ENCODE measurements at places on chromosomes 4 and X.

DNA sequence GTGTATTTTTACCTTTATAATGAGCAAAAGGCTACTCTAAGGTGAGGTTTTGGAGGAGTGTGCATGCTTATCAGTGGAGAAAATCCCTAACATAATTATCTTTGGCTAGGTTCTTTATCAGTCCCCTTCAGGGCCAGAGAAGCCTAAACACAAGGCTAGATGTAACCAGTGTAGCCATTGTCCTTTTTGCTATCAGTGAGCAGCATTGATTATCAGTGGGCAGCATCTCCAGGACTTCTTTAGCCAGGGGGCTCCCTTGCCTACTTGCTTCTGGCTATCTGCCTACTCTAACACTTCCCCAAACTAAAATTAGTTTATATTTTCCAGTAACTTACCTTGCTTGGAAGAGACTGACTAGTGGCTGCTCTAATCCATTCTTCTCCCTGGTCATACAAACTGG lies 595.6 kb downstream of the TRAM1L1 start:
- DNase-seq: no peak

- no peak for DNase-seq
These were observed 51.7 kb upstream of the AFF2 start for GRCh38 chrX:148448686-148449085.

DNA sequence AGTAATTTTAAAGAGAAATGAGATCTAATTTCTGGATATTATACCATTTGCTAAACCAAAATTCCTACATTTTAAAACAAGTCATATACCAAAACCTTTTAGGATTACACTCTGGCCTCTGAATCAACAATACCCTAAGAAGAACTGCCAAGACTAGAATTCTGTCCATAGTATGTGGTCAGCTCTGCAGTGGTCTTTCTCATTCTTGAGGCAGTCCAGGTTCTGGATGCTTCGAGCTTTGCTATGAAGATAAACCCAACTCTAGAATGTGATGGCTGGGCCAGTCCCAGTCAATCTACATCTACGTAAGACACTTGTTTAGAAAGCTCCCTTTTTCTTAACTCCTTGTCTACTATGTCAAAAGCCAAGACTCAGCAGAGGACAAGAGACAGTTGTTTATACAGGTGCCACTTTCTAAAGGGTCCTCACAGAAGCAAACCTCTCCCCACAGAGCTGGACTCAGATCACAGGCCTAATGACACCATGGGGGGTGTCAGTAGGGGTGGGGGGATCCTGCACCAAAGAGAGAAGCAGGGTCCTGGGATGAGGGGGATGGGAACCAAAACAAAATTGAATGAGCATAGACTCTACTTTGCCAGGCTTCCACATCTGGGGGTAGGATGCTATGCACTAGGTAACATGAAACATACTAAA lies 63.2 kb downstream of the SH3RF1 start:
- DNase-seq: no peak

DNA sequence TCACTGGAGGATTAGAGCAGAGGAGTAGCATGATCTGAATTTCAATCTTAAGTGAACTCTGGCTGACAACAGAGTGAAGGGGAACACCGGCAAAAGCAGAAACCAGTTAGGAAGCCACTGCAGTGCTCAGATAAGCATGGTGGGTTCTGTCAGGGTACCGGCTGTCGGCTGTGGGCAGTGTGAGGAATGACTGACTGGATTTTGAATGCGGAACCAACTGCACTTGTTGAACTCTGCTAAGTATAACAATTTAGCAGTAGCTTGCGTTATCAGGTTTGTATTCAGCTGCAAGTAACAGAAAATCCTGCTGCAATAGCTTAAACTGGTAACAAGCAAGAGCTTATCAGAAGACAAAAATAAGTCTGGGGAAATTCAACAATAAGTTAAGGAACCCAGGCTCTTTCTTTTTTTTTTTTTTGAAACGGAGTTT lies 5.2 kb downstream of the HTT start:
- DNase-seq: no peak

DNA sequence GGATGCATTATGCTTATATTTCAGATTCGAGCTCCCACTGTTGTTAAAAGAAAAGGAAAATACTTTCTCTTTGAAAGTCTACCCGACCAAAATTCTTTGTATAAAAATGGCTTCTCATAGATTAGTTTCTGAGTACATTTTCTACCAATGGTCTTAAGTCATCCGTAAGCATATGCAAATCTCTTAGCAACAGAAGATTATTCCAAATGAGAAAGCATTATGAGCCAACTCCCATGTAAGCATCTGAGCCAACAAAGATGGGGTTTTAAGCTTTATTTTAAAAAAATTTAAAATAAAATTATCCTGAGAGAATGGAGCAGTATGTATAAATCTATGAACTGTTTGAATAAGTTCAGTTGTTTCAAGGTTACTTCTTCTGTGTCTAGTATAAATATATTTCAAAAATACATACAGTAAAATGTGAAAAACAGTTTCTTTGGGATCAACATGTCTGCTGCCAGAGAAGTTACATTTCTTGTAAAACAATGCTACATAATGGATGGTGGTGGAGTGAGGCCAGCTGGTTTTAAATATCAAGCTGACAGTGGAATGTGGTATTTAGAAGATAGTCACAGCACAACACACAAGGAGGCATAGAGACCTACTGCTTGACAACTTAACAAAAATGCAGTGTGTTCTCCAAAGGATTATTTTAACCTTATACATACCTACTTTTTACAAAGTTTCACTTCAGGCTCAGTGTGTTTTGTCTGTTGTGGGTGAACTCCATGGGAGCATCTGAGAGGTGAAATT lies 199.5 kb upstream of the DIPK2B start:
- no peak for DNase-seq

DNA sequence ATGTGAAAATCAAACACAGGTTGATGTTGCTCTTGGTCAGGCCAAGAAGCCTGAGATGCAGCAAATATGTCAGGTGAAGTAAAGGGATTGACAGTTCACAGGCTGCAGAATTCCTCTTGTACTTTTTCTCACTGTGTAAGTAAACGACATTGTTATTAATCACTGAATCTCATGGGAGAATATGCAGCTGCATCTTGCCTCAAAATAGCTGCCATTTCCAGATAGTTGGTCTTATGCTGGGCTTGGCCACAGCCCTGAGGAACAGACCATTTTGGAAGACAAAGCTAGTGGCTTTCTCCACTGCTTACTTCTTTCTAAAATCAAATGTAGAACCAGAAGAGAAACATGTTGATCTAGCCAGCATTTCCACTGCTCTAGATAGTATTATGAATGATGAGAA lies 403.4 kb upstream of the NR3C2 start:
- DNase-seq: no peak

DNA sequence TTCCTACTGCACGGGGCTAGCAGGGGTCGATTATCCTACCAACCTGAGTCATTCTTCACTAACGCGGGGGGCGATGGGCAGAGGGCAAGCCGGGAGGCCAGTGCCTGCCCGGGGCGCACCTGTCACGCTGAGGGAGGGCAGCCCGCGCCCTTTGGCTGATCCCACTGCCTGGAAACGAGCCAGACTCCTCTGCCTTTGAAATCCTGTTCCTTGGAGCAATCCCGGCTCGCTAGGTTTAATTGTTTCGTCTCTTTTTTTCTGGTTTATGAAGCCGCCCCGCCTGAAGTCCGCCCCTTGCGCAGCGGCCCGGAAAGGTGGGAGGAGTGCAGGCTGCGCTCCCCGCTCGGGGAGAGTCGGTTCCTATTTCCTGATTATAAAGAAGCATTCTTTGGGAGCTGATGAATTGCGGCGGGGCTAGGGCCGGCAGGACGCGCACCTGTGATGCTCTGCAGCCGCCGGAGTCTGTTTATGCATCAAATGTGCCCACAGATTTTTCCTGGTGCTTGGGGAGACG lies 484.2 kb downstream of the BCOR start:
- DNase-seq: no peak

DNA sequence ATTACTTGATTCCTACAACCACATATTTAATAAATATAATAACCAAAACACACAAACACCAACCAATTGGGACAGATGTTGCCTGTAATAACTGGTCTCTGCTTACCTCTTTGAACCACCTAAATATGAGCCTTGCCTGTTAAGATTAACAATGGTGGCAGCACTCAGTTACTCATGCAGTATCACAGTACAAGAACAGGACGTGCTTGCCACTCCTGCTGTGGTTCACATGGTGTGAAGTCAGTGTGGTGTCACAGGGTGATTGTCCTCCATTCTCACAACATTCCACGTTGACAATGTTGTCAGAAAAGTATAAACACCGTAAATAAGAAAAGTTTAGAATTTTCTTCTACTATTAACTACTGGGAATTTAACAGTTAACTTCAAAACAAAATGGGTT lies 365.0 kb downstream of the PPP3CA start:
- no peak for DNase-seq

GRCh38 chr4:102259081-102259480 lies 86.2 kb downstream of the SLC39A8 start:
- no peak for DNase-seq

GRCh38 chr4:79652232-79652631 lies 244.2 kb upstream of the GK2 start:
- DNase-seq: no peak
